ENCODE measurements at places on chromosomes 12 and 14. TPM values are rescaled to one million over a fixed set of nuclear protein-coding genes. Genes with fewer than 3 reads are reported as not detected.

The FGD4 gene
- total RNA-seq: 36.7 TPM

DNA sequence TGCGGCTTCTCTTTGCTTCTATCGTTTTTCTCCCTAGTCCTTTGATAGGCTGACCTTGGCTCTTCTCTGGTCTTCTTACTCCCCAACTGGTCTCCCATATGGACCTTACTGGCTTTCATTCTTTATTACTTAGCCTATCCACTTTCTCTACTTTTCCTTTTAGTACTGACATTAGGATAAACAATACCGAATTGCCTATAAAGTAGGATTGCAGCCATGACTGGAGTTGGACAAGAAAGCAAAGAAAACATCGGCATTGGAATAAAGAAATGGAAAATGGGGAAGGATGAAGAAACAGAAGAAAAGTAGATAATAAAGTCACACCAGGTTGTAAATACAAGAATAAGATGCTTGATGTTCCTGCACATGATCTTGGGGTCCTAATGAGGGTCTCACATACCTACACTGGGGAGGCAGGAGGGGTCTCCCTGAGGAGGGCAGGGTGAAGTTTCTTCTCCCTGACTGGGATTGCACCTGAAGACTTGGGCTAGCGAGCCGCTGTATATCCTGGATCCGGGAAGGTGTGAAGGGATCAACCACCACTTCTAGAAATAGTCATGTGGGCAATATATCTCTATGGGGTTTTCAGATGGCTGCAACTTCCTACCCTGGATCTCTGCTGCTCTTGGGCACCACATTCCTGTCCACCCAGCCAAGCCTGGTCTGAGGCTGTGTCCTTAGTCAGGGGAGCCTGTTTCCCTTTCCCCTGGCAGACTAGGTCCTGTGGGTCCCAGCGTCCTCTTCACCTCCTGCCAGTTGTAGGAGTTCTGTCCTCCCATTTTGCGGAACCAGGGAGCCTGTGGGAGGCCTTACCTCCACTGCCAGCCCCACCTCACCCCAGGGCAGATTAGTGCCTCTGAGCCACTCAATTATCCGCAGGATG is 13.1 kb downstream of the NKX2-1 start:
- no peak overlapping the region for H3K27ac ChIP-seq
- DNase-seq: no peak
- H3K27me3 ChIP-seq: peaks cover 99% of the 10 kb centered on the region
- no peaks in the 10 kb centered on the region for H3K36me3 ChIP-seq
- peaks cover 7% of the 10 kb centered on the region for H3K4me1 ChIP-seq

GRCh38 chr12:65492998-65493912 is 214.8 kb downstream of the MSRB3 start:
- peaks cover 13% of the 10 kb centered on the region for H3K4me1 ChIP-seq
- H3K36me3 ChIP-seq: no peaks in the 10 kb centered on the region
- DNase-seq: no peak
- H3K27ac ChIP-seq: no peak overlapping the region
- H3K27me3 ChIP-seq: no peaks in the 10 kb centered on the region

- peaks cover 10% of the 10 kb centered on the region for H3K36me3 ChIP-seq
- no peak for DNase-seq
- H3K4me3 ChIP-seq: peak overlapping the region; percentile 64
- H3K27me3 ChIP-seq: no peaks in the 10 kb centered on the region
- peaks cover 46% of the 10 kb centered on the region for H3K4me1 ChIP-seq
- peak overlapping the region; percentile 93 for H3K27ac ChIP-seq
These were observed 300 bp downstream of the SSH1 start for GRCh38 chr12:108857158-108857407.

DNA sequence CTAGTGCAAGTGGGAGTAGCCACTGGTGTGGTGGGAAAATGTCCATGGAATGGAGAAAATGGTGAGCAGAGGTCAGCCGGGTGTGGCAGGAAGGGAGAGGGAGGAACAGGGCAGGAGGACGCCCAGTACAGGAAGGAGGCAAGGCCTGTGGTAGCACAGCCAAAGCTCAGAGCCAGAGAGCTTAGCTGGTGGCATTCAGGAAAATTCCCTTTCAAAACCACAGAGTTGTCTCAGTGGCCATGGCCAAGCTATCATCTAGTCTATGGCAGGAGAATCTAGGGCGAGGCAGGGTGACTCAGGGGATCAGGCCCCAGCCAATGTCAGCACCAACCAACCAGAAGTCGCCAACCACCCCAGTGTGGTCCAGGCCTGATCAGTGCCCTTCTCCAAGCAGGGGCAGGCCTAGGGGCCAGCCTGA is 67.7 kb upstream of the DDX11 start:
- peak; percentile 79 for DNase-seq
- H3K36me3 ChIP-seq: no peaks in the 10 kb centered on the region
- H3K27me3 ChIP-seq: no peaks in the 10 kb centered on the region
- H3K4me1 ChIP-seq: no peaks in the 10 kb centered on the region
- H3K4me3 ChIP-seq: no peak overlapping the region

DNA sequence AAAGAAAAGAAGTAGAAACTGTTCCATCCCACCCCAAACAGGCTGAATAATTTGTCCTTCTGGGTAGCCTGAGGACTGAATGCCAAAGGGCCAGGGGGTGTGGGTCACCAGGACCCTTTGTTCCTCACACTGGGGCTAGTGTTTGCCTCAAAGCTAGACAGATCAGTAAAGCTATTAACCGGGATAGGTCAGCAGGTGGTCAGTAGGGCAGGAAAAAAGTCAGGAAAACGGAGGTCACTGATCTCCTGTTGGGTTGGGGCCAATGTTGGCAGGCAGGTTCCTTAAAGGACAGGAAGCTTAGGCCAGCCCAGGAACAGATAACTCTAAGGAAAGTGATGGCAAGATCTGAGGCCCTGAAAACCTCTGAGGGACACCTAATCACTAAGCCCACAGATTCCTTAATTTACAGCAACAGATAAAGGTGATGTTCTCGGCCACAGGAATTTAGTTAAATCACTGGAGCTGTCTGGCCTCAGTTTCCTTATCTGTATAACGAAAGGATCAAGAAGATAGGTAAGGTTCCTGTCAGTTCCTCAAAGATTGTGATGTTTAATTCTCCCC is 22.7 kb upstream of the TMPO start:
- DNase-seq: no peak
- H3K4me3 ChIP-seq: no peak overlapping the region
- H3K27ac ChIP-seq: no peak overlapping the region
- H3K27me3 ChIP-seq: no peaks in the 10 kb centered on the region
- no peaks in the 10 kb centered on the region for H3K36me3 ChIP-seq

- H3K27ac ChIP-seq: no peak overlapping the region
- H3K27me3 ChIP-seq: no peaks in the 10 kb centered on the region
- H3K36me3 ChIP-seq: no peaks in the 10 kb centered on the region
- peaks cover 37% of the 10 kb centered on the region for H3K4me1 ChIP-seq
These were observed 148.6 kb upstream of the SLC38A2 start for GRCh38 chr12:46521145-46521544.

Data from spleen (tissue), 13 donors.